ENCODE measurements at places on chromosomes 5 and 9.
A peak's percentile ranks its signal among the peaks of the same experiment; 100 is the strongest.

DNA sequence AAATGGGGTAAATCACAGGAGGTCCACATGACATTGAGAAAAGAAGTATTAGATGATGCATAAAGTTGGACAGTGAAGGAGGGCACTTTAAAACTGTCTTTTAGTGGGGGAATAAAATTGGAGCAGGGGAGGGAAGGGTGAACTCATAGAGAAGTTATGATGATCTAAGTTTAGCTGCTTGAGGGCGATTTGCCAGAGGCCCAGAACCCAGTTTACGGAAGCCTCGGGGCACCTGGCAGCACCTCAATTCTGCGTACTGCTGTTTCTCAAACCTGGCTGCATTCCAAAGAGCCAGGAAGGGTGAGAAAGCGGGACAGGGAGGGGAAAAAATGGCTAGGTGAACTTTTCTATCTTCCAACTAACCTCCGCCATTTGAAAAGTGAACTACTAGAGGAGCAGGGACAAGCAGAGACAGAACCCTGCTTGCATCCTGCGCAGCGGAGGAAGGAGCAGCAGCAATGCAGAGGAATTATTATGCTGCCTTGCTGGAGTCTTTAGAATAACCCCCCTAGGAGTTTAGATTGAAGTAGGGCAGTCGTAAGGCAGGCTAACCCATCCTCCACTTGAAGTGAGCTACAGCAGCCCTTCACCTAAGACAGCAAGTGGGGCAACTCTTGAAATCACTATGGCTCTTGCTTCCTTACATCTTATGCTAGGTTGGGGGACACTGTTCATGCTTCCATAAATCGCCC lies 316.8 kb downstream of the BRINP1 start:
- H3K27me3 ChIP-seq: no peaks in the 10 kb centered on the region
- no peak overlapping the region for H3K4me3 ChIP-seq
- no peak overlapping the region for H3K27ac ChIP-seq
- DNase-seq: no peak
- no peaks in the 10 kb centered on the region for H3K4me1 ChIP-seq
- no peaks in the 10 kb centered on the region for H3K36me3 ChIP-seq

DNA sequence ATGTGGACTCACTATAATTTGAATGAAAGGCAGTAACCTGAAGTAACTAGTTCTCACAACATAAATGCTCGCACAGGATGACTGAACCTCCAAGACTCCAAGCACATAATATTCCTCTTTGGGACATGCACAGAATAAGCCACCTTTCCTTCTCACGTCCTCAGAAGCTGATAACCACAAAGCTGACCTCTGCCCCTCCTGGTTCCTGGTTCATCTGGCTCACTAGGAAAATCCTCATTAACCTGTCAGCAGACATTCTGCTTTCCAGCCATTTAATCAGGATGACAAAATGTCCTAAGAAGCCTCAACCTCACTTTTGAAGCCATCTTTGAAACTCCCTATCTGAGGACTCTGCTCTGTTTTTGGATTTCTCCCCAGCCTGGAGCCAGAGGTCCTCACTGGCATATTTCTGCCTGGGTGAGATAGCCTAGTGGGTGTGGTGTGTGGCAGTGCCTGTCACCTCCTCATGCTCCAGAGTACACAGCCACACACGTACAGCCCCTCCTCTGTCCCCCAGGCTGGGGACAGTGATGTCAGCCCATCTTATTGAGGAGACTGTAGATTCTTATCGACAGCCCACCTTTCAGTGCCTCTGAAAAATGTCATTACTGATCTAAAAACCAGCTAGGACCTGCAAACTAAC lies 10.3 kb downstream of the ANKH start:
- no peaks in the 10 kb centered on the region for H3K27me3 ChIP-seq
- H3K36me3 ChIP-seq: peaks cover 1% of the 10 kb centered on the region
- no peaks in the 10 kb centered on the region for H3K4me1 ChIP-seq
- no peak overlapping the region for H3K27ac ChIP-seq
- DNase-seq: no peak

GRCh38 chr5:157548513-157549282 lies 26.9 kb downstream of the ADAM19 start:
- no peak for DNase-seq
- peaks cover 67% of the 10 kb centered on the region for H3K36me3 ChIP-seq
- peak overlapping the region; percentile 89 for H3K27ac ChIP-seq
- no peaks in the 10 kb centered on the region for H3K27me3 ChIP-seq
- peak overlapping the region; percentile 72 for H3K4me3 ChIP-seq

- H3K27me3 ChIP-seq: no peaks in the 10 kb centered on the region
- peaks cover 52% of the 10 kb centered on the region for H3K36me3 ChIP-seq
- no peak for DNase-seq
- no peak overlapping the region for H3K27ac ChIP-seq
Observed at GRCh38 chr9:121350993-121351561, 19.0 kb downstream of the STOM start.

DNA sequence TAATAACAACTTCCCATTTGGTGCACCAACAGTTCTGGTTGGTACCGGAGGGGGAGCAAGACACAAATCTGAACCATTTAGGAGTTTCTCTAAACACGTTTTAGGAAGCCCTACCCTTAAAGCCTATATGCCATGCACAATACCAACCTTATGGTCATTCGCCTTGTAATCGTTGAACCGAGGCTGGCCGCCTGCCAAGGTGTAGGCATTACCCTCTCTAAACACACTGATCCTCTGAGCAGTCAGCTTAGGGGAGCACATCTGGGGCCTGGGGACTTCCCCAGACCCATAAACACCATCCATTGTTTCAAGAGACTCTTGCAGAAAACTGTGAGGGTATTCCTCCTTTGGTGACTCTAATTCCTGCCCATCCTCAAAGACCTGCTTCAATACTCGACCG lies 328 bp downstream of the GRXCR2 start:
- peaks cover 15% of the 10 kb centered on the region for H3K27me3 ChIP-seq
- no peak overlapping the region for H3K27ac ChIP-seq
- no peak for DNase-seq
- H3K36me3 ChIP-seq: no peaks in the 10 kb centered on the region

GRCh38 chr9:4222357-4222756 lies 77.5 kb downstream of the GLIS3 start:
- no peak overlapping the region for H3K4me3 ChIP-seq
- no peak for DNase-seq
- no peak overlapping the region for H3K27ac ChIP-seq
- no peaks in the 10 kb centered on the region for H3K36me3 ChIP-seq

GRCh38 chr5:55852503-55852902 lies 1.3 kb downstream of the IL31RA start:
- no peak for DNase-seq
- peaks cover 2% of the 10 kb centered on the region for H3K27me3 ChIP-seq
- H3K27ac ChIP-seq: no peak overlapping the region

GRCh38 chr5:74405593-74405992 lies 234.9 kb downstream of the ENC1 start:
- no peak overlapping the region for H3K27ac ChIP-seq
- H3K4me3 ChIP-seq: no peak overlapping the region
- no peaks in the 10 kb centered on the region for H3K36me3 ChIP-seq
- H3K27me3 ChIP-seq: peaks cover 15% of the 10 kb centered on the region
- H3K4me1 ChIP-seq: peaks cover 4% of the 10 kb centered on the region
- no peak for DNase-seq

DNA sequence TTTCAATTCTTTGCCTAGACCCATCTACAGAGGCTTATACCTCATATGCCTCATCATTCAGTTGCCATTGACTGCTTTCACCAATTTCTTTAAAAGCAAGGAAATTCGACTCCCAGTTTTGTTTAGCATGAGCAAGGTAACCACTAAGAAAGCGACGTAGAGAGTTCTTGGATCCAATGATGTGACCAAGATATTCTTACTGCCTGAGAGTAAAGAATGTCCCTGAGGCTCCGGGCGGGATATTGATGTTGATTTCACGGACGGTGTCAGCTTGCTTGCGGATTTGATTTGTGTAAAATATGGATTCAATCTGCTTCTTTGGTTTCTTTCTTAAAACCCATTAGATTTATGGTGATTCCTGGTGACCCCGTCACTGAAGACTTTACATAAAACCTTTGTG lies 135.1 kb upstream of the ICE1 start:
- no peak overlapping the region for H3K4me3 ChIP-seq
- H3K36me3 ChIP-seq: no peaks in the 10 kb centered on the region
- H3K27me3 ChIP-seq: no peaks in the 10 kb centered on the region
- no peak for DNase-seq

DNA sequence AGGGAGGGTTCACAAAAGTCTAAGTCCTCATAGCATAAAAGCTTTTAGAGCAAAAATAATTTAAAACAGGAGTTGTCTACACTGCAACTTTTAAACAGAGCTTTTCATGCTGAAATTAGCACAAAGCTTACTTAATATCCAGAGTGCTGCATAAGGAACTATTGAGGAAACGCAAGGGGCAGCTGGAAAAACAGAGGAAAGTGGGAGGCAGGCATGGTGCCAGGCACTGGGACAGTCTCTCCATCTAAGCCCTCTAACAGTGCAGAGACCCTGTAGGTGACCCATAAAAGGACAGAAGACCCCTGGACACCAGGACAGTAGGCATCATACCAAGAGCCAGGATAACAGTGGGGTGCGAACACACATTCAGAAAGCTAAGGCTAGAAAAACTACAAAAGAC lies 49.3 kb downstream of the ADAMTS12 start:
- DNase-seq: no peak
- no peaks in the 10 kb centered on the region for H3K36me3 ChIP-seq
- H3K27ac ChIP-seq: no peak overlapping the region
- peaks cover 13% of the 10 kb centered on the region for H3K27me3 ChIP-seq
- no peak overlapping the region for H3K4me3 ChIP-seq

- no peaks in the 10 kb centered on the region for H3K4me1 ChIP-seq
- no peak for DNase-seq
- no peak overlapping the region for H3K27ac ChIP-seq
- H3K27me3 ChIP-seq: no peaks in the 10 kb centered on the region
Observed at GRCh38 chr9:120212853-120213200, 367.1 kb downstream of the CDK5RAP2 start.

- H3K27ac ChIP-seq: no peak overlapping the region
- H3K4me1 ChIP-seq: no peaks in the 10 kb centered on the region
- H3K27me3 ChIP-seq: no peaks in the 10 kb centered on the region
- H3K4me3 ChIP-seq: no peak overlapping the region
- DNase-seq: no peak
Observed at GRCh38 chr9:136306211-136307208, 2.6 kb upstream of the CCDC187 start.

- no peaks in the 10 kb centered on the region for H3K27me3 ChIP-seq
- peak overlapping the region; percentile 84 for H3K27ac ChIP-seq
- DNase-seq: peak; percentile 71
Observed at GRCh38 chr9:5557606-5558587, 47.6 kb downstream of the PDCD1LG2 start.

- no peak for DNase-seq
- H3K36me3 ChIP-seq: no peaks in the 10 kb centered on the region
- peaks cover 2% of the 10 kb centered on the region for H3K27me3 ChIP-seq
- H3K27ac ChIP-seq: no peak overlapping the region
- H3K4me1 ChIP-seq: peaks cover 9% of the 10 kb centered on the region
Observed at GRCh38 chr5:141852448-141852847, 25.8 kb downstream of the PCDH1 start.

GRCh38 chr5:73727470-73727869 lies 101.5 kb downstream of the ARHGEF28 start:
- H3K27me3 ChIP-seq: peaks cover 12% of the 10 kb centered on the region
- DNase-seq: no peak
- H3K27ac ChIP-seq: no peak overlapping the region
- no peak overlapping the region for H3K4me3 ChIP-seq

DNA sequence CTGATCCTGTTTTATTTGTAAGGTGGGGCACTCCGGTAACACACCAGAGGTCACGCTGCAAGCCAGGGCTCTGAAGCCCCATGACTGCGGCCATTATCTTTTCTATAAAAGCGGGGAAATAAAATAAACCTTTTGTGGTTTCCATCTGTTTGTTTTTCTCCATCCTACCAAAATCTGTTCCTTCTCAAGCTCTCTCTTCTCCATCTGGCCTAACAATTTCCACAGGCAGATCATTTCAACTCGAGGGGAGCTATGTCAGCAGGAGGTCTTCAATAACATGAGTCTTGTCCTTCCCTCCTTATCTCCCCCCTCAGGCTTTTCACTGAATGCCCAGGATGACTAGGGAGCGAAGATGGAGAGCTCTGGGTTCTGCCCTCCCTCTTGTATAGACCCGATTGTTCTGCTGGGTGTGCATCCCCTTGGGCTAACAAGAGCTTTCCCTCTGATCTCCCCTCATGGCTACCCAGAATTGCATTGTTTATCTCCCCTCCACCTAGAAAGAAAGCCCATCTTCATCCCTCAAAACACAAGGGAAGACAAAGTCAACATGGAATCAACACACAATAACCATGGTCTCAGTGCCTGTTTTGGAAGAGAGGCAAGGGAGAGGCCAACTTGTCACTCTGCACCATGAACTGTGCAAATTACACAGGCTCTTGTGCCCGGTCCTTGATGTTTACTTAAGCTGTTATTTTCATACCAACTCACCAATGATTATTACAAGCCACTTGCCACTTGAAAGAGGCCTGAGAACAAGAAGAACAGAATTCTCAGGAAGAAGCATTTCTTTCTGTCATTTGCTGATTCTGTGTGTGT lies 187.8 kb downstream of the FANCC start:
- H3K36me3 ChIP-seq: peaks cover 1% of the 10 kb centered on the region
- H3K4me1 ChIP-seq: peaks cover 7% of the 10 kb centered on the region
- H3K27ac ChIP-seq: no peak overlapping the region
- no peaks in the 10 kb centered on the region for H3K27me3 ChIP-seq

DNA sequence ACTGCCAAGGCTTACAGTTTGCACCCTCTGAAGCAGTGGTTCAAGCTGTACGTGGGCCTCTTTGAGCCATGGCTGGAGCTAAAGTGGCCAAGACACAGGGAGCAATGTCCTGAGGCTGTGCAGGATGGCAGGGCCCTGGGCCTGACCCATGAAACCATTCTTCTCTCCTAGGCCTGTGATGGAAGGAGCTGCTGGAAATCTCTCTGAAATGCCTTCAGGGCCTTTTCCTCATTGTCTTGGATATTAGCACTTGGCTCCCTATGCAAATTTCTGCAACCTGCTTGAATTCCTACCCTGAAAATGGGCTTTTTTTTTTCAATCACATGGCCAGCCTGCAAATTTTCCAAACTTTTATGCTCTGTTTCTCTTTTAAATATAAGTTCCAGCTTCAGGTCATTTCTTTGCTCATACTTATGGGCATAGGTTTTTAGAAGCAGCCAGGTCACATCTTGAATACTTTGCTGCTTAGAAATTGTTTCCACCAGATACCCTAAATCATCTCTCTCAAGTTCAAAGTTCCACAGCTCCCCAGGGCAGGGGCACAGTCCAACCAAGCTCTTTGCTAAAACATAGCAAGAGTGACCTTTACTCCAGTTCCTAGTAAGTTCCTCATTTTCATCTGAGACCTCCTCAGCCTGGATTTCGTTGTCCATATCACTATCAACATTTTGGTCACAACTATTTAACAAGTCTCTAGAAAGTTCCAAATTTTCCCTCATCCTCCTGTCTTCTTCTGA lies 138.3 kb downstream of the OSTF1 start:
- H3K36me3 ChIP-seq: peaks cover 3% of the 10 kb centered on the region
- peaks cover 6% of the 10 kb centered on the region for H3K27me3 ChIP-seq
- DNase-seq: no peak
- H3K4me1 ChIP-seq: no peaks in the 10 kb centered on the region

DNA sequence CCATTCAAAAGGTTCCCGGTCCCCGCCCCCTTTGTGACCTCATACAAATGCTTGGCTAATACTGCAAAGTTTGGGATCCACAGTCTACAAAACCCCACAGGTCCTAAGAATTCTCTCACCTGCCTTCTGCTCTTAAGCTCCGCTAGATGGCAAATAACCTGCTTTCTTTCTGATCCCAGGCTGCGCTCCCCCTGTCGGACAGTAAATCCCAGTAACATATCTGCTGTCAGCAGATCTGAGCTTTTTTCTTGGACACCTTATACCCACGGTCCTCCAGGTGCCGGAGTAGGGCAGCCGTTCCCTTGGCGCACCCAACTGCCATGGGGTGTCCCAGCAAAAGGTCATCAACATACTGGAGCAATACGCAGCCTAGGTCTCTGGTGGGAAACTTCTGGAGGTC lies 39.0 kb upstream of the PPP1R26 start:
- no peak overlapping the region for H3K27ac ChIP-seq
- peaks cover 7% of the 10 kb centered on the region for H3K4me1 ChIP-seq
- H3K4me3 ChIP-seq: no peak overlapping the region
- no peak for DNase-seq
- H3K36me3 ChIP-seq: no peaks in the 10 kb centered on the region
